ENCODE measurements at places on chromosomes 11 and 22. TPM values are rescaled to one million over a fixed set of nuclear protein-coding genes. Genes with fewer than 3 reads are reported as not detected.

DNA sequence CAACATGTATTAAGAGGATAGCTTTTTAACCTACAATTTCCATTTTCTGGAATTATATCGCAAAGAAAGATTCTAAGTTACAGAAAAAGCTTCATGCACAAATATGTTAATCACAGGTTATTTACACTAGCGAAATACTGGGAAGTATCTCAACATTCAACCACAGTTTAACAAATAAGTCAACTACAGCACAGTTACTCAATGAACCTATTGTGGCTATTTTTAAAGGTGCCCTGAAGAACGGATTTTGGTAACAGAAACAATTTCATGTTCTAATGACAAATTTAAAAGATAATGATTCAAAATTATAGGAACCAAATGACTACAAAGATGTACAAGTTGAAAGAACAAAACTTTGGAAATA, 51.2 kb downstream of the SYN3 start:
- H3K27me3 ChIP-seq = no peaks in the 10 kb centered on the region
- no peaks in the 10 kb centered on the region for H3K4me1 ChIP-seq
- H3K4me3 ChIP-seq = no peak overlapping the region
- DNase-seq = no peak
- no peak overlapping the region for H3K27ac ChIP-seq

DNA sequence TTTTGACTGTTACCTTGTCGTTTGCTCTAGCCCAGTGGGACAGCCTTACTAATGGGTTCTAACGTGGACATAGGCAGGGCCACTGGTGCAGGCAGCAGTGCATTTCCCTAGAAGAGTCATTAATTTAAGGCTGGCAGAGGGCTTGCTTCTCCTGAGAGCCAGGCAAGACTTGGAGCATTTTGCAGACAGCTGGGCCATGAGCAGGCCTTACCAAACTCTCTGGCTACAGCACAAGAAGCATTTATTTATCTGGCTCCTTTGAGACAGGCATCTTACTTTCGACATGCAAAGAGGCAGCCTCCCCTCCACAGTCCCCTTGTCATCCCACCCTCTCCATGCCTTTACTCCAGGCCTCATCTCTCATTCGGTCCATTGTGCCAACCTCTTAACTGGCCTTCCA, 139.9 kb downstream of the CSNK2A3 start:
- no peak overlapping the region for H3K27ac ChIP-seq
- DNase-seq = no peak
- H3K36me3 ChIP-seq = no peaks in the 10 kb centered on the region
- no peaks in the 10 kb centered on the region for H3K4me1 ChIP-seq

DNA sequence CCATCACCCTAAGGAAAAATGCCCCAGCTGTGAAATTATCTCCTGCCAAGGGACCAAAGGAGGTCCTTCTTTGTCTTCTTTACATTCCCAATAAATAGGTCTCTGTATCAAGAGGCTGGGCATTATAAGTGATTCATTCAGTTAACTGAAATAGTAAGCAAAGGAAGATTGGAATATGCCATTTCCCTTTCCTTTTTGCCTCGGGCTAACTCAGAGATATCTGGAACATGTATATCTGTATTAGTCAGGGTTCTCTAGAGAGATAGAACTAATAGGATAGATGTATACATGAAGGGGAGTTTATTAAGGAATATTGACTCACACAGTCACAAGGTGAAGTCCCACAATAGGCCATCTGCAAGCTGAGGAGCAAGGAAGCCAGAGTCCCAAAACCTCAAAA, 15.3 kb upstream of the CWF19L2 start:
- no peaks in the 10 kb centered on the region for H3K27me3 ChIP-seq
- H3K4me1 ChIP-seq = no peaks in the 10 kb centered on the region
- DNase-seq = no peak
- no peaks in the 10 kb centered on the region for H3K36me3 ChIP-seq
- H3K4me3 ChIP-seq = no peak overlapping the region

DNA sequence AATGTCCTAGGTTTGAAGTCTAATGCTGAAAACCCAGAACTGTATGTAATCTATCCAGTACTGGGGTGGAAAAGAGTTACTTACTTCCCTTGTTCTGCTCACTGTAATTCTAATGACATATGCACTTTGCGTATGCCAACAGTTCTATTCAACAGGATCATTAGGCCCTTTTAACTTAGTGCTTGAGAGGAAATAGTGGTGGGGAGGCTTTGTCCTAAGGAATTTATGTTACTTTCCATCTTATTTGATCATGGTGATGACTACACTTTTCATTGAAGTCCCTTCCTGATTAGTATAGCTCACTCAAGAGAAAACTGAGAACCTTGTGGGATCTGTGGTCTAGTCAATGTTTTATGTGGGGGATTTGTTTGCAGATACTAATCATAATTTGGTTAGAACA, 348.2 kb downstream of the GUCY1A2 start:
- DNase-seq = no peak
- H3K4me1 ChIP-seq = no peaks in the 10 kb centered on the region
- no peaks in the 10 kb centered on the region for H3K36me3 ChIP-seq
- H3K27me3 ChIP-seq = no peaks in the 10 kb centered on the region
- H3K27ac ChIP-seq = no peak overlapping the region

DNA sequence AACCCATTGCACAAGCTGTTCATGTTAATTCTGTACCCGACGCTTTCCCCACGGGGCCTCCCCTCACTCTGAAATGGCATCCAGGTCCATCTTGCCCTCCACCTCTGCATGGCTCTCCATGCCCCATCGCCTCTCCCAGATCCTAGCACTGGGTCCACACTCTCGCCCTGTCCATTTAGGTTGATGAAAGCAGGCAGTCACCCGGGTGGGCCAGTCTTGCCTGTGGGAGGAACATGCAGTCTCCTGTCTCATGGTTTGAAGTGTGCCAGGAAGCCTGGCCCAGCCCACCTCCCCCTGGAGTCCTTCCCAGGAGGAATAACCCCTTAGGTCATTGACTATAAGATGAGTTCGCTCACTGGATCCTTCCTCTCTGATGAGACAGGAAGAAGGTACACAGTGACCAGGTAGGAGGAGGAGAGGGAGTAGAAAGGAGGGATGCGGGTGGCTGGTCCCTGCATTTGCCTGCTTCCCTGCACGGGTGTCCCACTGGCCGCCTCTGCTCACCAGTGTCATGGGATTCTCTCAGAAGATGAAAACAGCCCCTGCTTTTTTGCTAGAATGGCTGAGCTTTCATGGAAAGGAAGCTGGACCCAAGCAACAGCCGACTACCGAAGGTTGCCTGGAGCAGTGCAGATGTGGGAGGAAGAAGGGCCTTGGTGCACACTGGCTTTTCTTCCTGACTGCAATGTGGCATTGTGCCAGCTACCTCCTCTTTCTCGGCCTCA, 6.8 kb downstream of the TMEM121B start:
- no peaks in the 10 kb centered on the region for H3K36me3 ChIP-seq
- peaks cover 8% of the 10 kb centered on the region for H3K27me3 ChIP-seq
- no peaks in the 10 kb centered on the region for H3K4me1 ChIP-seq
- no peak overlapping the region for H3K4me3 ChIP-seq

DNA sequence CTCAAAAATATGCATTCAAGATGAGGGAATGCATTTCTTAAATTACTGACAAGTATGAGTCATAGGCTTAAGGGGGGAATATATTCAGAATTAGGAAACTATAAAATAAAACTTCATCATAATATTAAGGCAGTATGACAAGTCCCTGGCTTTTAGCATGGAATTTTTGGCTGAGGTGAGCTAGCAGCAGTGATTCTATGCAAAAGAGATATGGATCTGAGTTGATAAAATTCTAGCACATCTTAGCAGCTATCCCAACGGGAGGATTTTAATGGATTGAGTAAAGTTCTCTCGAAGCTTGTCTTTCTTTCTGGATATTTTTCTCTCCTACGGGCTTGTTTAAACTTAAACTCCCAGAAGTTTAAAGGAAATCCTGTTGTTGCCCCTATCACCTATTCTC, 1.2 kb downstream of the OR51Q1 start:
- H3K27me3 ChIP-seq = no peaks in the 10 kb centered on the region
- no peak overlapping the region for H3K27ac ChIP-seq
- DNase-seq = no peak

- no peaks in the 10 kb centered on the region for H3K36me3 ChIP-seq
- peak; percentile 61 for DNase-seq
These were observed 25.5 kb downstream of the SCGB1A1 start for GRCh38 chr11:62444236-62444833.

DNA sequence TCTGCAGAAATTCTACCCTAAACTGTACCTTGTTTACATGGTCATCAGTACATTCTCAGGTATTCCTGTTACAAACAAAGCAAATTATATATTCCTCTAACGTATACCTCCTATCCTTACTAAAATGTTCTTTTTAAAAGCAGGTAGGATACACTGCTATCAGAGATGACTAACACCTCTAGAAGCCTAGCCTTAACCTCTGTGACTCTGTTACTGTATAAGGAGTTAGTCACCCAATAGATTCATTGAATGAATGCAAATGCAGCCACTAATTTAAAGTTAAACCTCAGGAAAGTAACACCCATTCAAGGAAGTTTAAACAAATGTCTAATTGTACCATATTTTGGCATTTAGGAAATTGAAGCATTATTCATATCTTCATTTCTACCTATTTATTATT, 82.2 kb downstream of the FCHSD2 start:
- H3K36me3 ChIP-seq = no peaks in the 10 kb centered on the region
- no peak overlapping the region for H3K4me3 ChIP-seq
- no peak overlapping the region for H3K27ac ChIP-seq
- H3K4me1 ChIP-seq = no peaks in the 10 kb centered on the region
- H3K27me3 ChIP-seq = no peaks in the 10 kb centered on the region

- no peak for DNase-seq
- H3K36me3 ChIP-seq = no peaks in the 10 kb centered on the region
- H3K4me3 ChIP-seq = no peak overlapping the region
These were observed 594.1 kb downstream of the TBC1D22A start for GRCh38 chr22:47356511-47357011.

- peak overlapping the region; percentile 63 for H3K27ac ChIP-seq
- H3K4me3 ChIP-seq = peak overlapping the region; percentile 44
- no peaks in the 10 kb centered on the region for H3K27me3 ChIP-seq
- no peak for DNase-seq
- H3K36me3 ChIP-seq = no peaks in the 10 kb centered on the region
- peaks cover 6% of the 10 kb centered on the region for H3K4me1 ChIP-seq
These were observed 458 bp downstream of the FXYD6 start for GRCh38 chr11:117876059-117876340.

- no peak overlapping the region for H3K27ac ChIP-seq
- H3K36me3 ChIP-seq = no peaks in the 10 kb centered on the region
- H3K27me3 ChIP-seq = no peaks in the 10 kb centered on the region
- no peaks in the 10 kb centered on the region for H3K4me1 ChIP-seq
These were observed 857.0 kb downstream of the KCNA4 start for GRCh38 chr11:29159552-29160465.

DNA sequence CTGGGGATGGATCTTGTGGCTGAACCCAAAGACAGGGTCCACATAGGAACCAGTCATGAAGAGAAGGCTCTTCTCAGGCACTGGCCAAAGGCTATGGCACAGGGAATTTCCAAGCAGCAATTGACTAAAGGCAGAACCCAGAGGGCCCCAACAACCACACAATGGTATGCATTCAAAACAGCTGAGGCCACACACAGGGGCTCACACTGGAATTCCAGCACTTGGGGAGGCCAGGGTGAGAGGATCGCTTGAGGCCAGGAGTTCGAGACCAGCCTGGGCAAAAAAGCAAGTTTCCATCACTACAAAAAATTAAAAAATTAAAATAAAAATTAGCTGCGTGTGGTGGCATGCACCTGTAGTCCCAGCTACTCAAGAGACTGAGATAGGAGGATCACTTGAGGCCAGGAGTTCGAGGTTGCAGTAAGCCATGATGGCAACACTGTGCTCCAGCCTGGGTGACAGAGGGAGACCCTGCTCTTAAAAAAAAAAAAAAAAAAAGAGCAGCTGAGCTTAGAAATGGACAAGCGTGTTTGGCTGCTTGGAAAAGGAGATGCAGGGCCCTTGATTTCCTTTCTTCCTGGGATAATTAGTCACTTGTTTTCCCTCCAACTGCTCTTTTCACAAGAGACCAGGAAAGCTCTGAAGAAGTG, 44.6 kb downstream of the MYH9 start:
- H3K27me3 ChIP-seq = no peaks in the 10 kb centered on the region
- no peak overlapping the region for H3K4me3 ChIP-seq
- peaks cover 54% of the 10 kb centered on the region for H3K36me3 ChIP-seq
- H3K4me1 ChIP-seq = peaks cover 61% of the 10 kb centered on the region
- no peak for DNase-seq

- no peaks in the 10 kb centered on the region for H3K4me1 ChIP-seq
- no peak for DNase-seq
- no peak overlapping the region for H3K27ac ChIP-seq
- no peaks in the 10 kb centered on the region for H3K27me3 ChIP-seq
These were observed 17.6 kb downstream of the OTOG start for GRCh38 chr11:17564687-17565042.

GRCh38 chr11:94325681-94326080, 21.3 kb downstream of the IZUMO1R start:
- no peak overlapping the region for H3K4me3 ChIP-seq
- H3K27me3 ChIP-seq = no peaks in the 10 kb centered on the region
- no peak for DNase-seq
- H3K36me3 ChIP-seq = no peaks in the 10 kb centered on the region
- no peak overlapping the region for H3K27ac ChIP-seq

DNA sequence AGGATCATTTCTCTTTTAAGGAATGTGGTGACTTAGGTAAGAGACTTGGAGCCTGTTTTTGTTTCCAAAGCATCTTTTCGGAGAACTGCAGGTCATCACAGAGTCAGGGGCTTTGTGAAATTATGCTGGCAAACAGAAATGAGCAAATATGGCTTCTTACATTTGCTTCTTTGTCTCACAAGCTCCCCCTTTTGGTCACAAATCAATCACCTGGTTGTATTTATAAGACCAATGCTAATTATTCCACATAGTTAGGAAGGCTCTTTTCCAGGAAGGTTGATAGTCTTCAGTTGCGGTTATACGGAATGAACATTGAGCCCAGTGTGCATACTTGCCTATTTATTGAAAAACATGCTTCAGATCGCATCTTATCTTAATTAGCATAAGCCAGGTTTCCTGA, 34.6 kb upstream of the CEP126 start:
- DNase-seq = no peak
- no peaks in the 10 kb centered on the region for H3K27me3 ChIP-seq
- H3K4me3 ChIP-seq = no peak overlapping the region
- no peaks in the 10 kb centered on the region for H3K4me1 ChIP-seq
- no peaks in the 10 kb centered on the region for H3K36me3 ChIP-seq

- no peak for DNase-seq
- H3K36me3 ChIP-seq = no peaks in the 10 kb centered on the region
- peaks cover 9% of the 10 kb centered on the region for H3K4me1 ChIP-seq
- H3K27ac ChIP-seq = no peak overlapping the region
- H3K4me3 ChIP-seq = no peak overlapping the region
These were observed 38.3 kb upstream of the MYH9 start for GRCh38 chr22:36425977-36426523.

Gene SAA2
- not detected for total RNA-seq

Gene OR51B5
- total RNA-seq = not detected

Gene LMO2
- 13.8 TPM for total RNA-seq

Gene CCDC116
- total RNA-seq = 2.0 TPM

Gene ARHGAP42
- 37.5 TPM for total RNA-seq

Gene PPP6R2
- total RNA-seq = 89.4 TPM

Gene OAF
- total RNA-seq = 132 TPM

Gene FAM227A
- total RNA-seq = 1.3 TPM

Gene GRIK4
- not detected for total RNA-seq

Gene DCHS1
- 12.6 TPM for total RNA-seq

Gene PANX3
- not detected for total RNA-seq

Gene ANGPTL5
- total RNA-seq = 0.44 TPM

Data from tibial nerve (tissue), 4 donors.